ENCODE measurements at places on chromosomes 3 and 15.

GRCh38 chr15:53401503-53401902 lies 358.0 kb downstream of the WDR72 start:
- no peak for DNase-seq

- DNase-seq, result no peak
These were observed 11.1 kb downstream of the TRANK1 start for GRCh38 chr3:36933540-36934296.

- no peak for DNase-seq
These were observed 428 bp downstream of the LYSMD4 start for GRCh38 chr15:99732751-99733267.

GRCh38 chr15:56906766-56907165 lies 11.7 kb upstream of the TCF12 start:
- no peak for DNase-seq

Measured in GF-D8 (cell line).